ENCODE measurements at places on chromosomes 7 and 10.

- no peak for DNase-seq
Observed at GRCh38 chr7:73879977-73880681, 19.2 kb downstream of the TMEM270 start.

GRCh38 chr7:55185321-55185802 is 166.5 kb downstream of the EGFR start:
- no peak for DNase-seq

- DNase-seq, result no peak
Observed at GRCh38 chr7:7304705-7305450, 122.5 kb downstream of the C1GALT1 start.

DNA sequence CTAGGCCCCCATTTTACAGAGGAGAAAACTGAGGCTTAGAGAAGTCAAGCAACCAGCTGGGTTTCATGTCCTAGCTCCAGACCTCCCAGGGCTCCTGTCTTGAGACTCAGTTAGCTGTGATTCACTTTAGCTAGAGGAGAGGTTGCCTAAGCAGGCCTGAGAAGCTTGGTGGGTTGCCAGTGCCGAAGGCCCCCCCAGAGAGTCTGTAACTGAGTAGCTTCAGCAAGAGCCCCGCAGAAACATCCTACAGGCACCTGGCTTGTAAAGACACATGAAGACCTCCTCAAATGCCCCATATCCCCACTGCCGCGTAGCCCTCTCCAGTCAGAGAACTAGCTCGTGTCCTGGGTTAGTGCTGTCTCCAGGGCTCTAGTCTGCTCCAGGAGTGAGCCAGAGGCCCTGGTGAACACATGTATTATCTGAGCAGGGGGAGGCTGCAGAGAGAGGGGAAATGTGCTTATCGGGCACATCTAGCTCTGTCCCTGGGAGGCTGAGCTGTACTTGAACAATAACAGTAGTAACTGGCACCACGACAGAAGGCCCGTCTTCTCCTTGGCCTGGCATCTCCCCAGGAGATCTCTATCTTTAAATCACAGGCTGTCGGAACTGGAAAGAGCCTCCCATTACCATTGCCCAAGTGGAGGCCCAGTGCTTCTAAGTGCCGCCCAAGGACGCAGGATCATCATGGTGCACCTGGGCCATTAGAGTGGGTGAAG is 28.9 kb downstream of the UNC5B start:
- no peak for DNase-seq

DNA sequence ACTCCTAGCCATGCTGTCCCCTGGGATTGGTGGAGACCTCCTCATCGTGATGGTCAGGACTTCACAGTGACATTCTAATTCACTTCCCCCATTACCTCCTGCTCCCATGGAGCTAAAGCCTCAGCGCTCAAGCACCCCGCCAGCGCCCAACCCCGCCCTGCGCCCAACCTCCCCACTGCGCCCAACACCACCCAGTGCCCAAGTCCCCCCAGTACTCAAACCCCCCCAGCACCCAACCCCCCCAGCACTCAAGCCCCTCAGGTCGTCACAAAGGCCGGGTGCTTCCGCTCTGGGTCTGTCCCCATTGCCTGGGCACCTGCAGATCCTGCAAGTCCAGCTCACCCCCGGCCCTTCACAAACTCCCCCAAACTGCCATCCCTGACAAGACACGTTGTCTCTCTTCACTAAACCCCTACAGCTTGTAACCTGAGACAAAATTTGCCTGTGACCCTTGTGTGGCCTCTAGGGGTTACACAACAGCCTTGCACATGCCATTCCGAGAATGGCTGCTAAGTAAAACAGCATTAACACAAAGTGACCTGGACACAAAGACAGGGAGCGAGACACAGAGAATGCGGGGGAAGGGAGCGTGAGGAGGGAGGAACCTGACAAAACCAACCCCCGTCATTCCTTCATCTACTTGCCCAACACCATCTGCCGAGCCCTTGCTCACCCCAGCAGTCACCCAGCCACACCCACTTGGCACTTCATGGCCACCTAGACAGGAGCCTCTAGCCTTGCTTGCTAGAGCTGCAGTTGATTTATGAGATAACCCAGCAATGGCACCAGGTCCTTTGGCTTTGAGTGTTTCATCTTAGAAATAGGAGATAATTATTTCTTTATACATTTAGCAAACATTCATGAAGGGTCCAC is 107.8 kb downstream of the ADARB2 start:
- no peak for DNase-seq

DNA sequence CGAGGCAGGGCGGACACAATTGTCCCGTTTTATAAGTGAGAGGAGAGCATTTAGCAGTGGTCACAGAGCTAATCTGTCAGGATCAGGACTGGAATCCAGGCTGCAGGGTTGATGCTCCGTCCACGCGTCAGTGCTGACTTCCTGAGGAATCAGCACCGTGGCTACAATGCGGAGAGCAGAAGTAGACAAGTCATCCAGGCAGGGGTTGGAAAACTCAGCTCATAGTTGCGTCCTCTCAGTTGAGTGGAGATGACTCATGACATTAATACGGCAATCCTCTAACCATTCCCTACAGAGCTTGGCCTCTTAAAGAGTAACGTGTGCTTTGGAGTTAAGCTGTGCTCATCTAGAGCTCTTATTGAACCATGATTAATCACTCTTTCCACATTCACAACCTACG is 17.1 kb upstream of the HTR5A start:
- no peak for DNase-seq

GRCh38 chr10:117168729-117169128 is 28.6 kb upstream of the KCNK18 start:
- no peak for DNase-seq

DNA sequence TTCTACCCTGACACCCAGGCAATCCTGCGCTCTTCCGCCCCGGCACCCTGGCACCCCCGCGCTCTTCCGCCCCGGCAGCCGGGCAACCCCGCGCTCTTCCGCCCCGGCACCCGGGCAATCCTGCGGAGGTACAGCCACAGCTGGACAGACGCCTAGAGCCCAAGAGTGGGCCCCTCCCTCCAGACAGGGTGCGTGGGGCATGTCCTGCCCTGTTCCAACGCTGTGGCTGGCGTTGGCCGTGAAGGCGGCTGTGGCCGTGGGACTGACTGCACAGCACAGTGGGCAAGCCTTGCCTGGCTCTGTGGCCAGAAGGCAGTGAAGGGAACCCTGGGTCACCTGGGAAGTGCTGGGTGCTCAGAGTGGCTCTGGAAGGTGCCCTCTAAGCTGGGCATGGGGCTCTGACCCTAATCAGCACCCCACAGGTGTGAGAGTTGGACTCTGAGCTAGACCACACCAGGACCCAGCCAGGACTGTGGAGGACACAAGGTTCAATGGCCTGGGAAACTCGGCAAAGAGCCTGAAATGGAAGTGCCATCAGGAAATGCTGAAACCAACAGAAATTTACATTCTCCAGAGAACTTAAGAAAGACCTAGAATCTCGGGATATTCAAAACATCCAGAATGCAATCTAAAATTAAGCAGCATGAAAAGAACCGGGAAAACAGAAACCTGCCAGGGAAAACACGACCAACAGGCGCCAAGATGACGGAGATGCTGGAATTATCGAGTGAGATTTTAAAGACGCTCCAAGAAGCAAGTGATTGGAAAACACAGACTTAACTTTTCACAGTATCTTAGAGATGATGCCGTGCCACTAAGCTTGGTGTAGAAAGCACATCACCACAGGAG is 253.6 kb downstream of the ELFN1 start:
- no peak for DNase-seq

- DNase-seq, result no peak
Observed at GRCh38 chr10:77857272-77857671, 69.3 kb downstream of the DLG5 start.

DNA sequence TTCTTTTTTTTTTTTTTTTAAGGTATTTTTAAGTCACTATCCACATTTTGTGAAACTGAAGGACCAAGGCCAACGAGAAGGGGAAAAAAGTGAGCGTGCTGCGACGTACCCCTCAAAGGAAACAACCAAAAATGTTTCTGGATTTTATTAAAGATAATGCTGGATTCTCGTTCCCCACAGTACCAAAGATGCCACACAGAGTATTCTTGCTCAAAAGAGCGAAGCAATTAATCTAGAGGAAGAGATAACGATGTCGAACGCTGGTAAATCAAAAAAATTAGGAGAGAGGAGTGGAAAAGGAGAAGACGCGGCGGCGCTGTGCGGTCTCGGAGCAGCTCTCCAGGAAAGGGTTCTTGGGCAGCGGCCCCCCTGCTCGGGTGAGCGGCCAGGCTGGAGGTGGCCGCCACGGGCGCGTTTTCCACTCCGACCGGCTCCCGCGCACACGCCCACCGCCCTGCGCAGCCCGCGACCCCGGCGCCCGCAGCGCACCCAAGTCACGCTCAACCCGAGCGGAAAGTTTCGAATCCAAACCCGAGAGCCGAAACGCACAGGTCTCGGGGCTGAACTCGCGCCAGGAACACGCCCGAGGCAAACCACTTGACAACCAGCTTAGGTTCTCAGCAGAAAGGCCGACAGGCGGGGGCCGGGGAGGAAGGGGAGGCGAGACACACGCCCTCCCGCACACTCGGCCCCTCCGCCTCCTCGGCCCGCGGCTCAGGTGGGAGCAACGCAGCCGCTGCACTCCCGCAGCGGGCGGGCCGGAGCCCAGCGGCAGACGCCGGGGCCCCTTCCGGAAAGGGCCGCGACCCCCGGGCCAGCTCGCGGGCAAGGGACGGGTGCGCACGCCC is 989 bp downstream of the SRPK2 start:
- DNase-seq, result peak; percentile 61

- DNase-seq, result no peak
Observed at GRCh38 chr7:3415861-3416312, 114.8 kb downstream of the SDK1 start.

- no peak for DNase-seq
Observed at GRCh38 chr7:1901431-1902210, 231.5 kb downstream of the ELFN1 start.

DNA sequence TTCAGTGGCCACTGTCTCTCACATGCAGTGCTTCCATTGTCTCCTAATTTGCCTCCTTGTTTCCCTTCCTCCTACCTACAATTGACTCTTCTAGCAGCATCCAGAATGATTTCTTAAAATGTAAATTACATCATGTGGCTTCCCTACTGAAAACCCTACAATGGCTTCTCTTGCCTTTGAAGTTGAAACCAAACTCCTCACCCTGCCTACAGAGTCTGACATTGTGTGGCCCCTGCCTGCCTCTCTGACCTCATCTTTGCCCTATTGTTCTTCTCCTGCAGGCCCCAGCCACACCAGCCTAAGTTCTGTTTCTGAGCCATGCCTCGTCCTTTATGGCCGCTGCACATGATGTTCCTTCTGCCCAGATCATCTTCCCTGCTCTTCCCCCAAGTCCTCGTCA is 35.8 kb upstream of the CDK1 start:
- DNase-seq, result peak; percentile 3

DNA sequence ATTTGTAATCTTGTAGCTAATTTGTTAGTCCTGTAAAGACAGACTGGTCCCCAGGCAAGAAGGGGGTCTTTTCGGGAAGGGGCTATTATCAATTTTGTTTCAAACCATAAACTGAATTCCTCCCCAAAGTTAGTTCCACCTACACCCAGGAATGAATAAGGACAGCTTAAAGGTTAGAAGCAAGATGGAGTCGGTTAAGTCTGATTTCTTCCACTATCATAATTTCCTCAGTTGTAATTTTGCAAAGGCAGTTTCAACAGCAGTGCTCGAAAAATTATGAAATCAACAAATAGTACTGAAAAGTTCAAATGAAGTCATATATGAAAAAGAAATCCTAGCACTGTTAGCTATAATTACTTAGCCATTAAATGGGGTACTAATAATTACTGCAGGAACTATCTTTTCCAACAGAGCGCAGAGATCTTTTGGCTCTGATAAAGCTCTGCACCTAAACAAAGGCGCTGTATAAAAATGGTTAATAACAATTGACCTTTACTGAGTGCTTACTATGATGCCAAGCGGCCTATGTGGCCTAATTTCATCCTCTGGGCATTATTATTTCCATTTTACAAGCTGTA is 756 bp upstream of the SEC24C start:
- no peak for DNase-seq

- no peak for DNase-seq
Observed at GRCh38 chr7:139730746-139731612, 46.8 kb downstream of the HIPK2 start.

DNA sequence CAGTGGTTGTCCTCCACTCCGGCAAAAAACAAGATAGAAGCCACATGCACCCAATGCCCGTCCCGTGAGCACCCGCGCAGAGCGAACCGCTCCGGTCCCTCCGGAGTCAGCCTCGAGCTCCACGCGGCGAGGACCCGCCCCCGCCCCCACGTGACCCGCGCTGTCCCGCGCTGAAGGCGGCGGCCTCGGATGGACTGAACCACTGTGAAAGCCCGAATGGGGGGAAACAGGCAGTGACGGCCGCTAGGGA is 766 bp upstream of the EIF3B start:
- DNase-seq, result peak; percentile 89

DNA sequence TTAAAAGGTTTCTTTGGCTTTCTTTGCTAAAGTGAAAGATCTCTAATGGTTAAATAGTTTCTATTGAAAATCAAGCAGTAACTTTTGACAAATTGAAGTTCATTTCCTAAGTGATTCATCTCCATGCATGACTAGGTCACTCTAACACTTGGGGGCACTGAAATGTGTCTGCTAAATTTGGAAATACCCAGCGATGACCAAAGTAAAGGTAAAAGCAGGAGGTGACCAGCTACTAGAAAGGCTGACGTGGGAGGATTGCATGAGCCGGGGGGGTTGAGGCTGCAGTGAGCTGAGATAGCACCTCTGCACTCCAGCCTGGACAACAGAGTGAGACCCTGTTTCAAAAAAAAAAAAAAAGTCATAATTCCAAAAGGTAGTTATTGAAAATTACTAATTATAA is 111.8 kb upstream of the GPR141 start:
- DNase-seq, result no peak

- DNase-seq, result no peak
Observed at GRCh38 chr10:131049016-131049415, 262.5 kb downstream of the TCERG1L start.

- DNase-seq, result no peak
Observed at GRCh38 chr7:123314886-123315285, 115.1 kb upstream of the SLC13A1 start.

- no peak for DNase-seq
Observed at GRCh38 chr10:78664929-78665553, 403.7 kb upstream of the ZMIZ1 start.

DNA sequence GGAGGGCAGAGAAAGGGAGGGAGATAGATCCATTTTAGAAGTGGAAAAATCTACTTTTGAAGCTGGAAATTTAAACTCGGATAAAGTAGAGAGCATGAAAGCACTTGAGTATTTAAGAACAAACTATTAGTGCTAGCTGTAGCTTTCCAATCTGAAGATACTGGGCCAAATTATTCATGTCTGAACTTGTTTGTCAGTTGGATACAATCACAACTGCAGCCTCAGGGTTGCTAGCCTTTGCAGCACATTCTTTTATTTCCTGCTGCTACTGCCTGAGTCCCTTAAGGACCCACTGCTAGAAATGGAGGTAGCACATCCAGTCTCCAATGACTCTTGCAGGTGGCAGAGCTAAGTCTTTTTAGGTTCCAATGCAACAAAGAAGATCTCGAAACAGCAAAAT is 8.3 kb upstream of the SLC25A13 start:
- no peak for DNase-seq

DNA sequence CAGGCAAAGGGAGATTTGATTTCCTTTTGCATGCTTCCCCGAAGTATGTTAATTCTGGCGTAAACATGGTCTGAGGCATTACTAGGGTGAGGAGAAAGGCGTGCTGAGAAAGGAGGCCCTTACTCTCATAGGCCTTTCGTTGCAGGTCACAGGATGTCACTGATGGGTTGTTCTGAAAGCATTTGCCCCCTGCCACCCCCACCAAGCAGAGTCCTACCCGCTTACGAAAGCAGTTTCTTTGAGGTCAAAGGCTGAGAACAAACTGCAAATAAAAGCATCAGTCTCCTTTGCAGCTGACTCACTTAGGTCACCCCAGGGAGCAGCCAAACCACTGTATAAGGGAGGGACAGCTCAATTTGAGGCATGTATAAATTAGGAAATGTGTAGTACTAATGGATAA is 57.1 kb downstream of the BPGM start:
- DNase-seq, result no peak

Measured in globus pallidus (tissue), 1 donor.